Cortex of kidney (tissue), 1 donor: ENCODE measurements at places on chromosomes 1 and 21.

GRCh38 chr1:68370101-68370915 is 79.4 kb downstream of the RPE65 start:
- DNase-seq = no peak

GRCh38 chr1:76830373-76830772 is 36.9 kb upstream of the ST6GALNAC5 start:
- no peak for DNase-seq

GRCh38 chr1:171740987-171741871 is 636 bp downstream of the VAMP4 start:
- no peak for DNase-seq

DNA sequence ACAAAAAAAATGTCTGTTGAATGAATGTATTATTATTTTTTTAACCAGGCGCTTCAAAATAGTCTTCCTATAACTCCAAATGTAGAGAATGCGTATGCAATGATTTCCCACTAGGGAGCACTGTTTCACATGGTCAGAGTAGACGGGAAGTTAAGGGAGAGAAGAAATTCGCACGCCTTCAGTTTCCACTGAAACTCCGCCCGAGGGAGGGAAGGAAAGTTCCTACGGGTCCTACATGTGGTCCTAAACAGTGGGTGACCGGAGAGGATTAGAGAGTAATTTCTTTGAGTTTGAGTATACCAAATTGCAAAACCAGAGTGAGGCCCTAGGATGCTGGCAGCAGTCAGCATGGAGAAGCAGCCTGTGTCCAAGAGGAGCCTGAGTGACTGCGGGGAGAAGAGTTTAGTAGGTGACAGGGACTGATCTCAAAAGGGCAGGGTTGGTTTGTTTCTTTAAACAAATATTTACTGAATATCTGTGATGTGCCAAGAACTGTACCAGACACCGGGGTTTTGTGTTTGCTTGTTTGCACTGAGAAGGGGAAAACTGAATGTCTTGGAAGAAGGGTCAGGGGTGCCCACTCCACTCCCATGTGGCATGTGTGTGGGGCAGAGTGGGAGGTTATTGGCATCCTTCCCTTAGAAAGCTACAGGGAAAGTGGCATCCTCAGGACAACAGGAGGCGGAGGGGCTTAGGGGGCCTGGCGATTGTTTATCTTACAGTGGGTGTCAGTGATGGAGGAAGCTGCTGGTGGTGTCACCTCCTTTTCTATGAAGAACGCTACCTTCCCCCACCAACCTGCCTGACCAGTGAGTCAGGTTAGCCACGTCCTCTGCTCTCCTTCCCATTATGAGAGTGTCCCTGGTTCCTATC is 22.8 kb downstream of the RNU5D-1 start:
- no peak for DNase-seq

DNA sequence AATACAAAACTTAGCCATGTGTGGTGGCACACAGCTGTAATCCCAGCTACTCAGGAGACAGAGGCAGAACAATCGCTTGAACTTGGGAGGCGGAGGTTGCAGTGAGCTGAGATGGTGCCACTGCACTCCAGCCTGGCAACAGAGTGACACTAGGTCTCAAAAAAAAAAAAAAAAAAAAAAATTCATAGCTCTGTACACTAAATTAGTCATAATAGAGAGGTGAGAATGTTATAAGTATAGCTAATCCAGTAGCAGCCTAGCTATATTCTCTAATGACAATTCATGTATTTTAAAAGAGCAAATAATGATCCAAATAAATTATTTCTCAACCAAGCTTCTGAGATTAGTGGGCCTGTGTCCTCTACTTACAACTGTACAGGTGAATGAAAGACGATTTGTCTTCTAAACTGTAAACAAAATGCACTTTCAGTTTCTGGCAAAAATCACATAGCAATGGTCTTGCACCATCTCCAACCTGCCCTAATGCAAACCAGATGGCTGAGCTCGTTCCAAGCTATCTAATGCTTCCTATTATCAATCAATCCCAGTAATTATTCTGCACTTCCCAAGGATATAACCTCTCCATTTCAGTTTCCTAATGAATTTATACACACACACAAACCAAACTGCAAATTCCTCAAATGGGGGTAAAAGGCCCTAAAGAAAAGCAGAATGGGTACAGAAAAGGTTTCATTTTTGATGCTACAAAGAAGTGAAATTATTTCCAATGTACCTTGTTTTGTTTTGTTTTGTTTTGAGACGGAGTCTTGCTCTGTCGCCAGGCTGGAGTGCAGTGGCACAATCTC is 56.5 kb downstream of the GATAD2B start:
- no peak for DNase-seq

- DNase-seq = no peak
Observed at GRCh38 chr1:113392541-113393128, 2.3 kb downstream of the MAGI3 start.

- DNase-seq = no peak
Observed at GRCh38 chr1:115727706-115728249, 40.7 kb downstream of the CASQ2 start.

DNA sequence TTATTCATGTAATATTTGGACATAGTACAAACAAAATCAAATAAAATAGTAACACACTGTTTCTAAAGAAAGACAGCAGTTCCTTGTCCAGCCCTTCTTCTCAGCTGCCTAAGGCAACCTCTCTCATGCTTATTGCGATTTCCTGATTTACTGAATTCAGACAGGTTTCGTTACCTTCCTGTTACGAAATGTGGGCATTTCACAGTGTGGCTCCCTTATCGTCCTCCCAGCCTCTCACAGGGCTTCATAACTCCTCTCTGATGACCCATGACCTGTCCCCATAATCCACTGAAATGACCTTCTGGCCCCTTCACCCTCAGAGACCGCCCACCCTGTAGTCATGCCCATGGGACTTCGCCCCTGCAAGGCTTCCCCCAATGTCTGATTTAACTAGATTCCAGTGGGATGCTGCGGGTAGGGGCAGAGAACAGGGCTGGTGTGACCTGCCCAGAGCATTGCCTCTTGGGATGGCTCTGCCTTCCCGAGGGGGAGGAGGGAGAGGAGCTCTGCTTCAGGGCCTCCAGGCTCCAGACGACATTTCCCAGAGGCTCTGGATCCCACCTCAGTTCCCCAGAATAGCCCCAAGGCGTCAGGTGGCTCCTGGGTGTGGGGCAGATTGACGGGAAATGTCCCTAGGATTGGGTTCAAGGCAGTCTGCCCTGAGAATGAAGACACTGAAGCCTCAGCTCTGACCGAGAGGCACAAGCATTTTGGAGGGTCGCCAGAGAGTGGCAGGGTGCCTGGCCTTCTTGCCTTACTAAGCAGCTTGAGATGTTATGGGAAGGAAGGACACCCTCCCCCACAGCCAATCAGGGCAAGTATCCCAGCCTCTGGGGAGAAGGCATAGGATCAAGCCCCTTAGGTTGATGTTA is 20.6 kb downstream of the PADI2 start:
- no peak for DNase-seq

GRCh38 chr1:95951371-95952102 is 717.5 kb downstream of the RWDD3 start:
- DNase-seq = no peak
